ENCODE measurements at places on chromosomes 6 and 20.

- DNase-seq = no peak
Measured at GRCh38 chr6:46796848-46797580, 3.8 kb downstream of the MEP1A start.

DNA sequence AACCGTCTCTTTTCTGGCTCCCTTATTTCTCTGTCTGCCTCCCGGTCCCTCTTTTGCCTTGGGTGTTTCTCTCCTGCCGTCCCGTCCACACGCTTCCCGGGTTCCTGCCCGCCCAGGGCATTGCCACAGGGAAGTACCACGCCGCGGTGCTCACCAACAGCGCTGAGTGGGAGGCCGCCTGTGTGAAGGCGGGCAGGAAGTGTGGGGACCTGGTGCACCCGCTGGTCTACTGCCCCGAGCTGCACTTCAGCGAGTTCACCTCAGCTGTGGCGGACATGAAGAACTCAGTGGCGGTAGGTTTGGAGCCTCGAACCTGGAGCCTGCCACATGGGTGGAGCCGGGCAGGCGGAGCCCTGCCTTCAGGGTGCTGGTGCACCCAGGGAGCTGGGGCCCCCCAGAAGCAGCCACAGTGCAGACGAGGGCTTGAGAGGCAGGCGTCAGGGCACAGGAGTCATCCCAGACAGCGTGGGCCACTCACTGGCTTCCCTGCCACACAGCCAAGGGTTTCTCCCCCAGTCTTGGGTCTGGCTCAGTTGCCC is 21.3 kb downstream of the NPEPL1 start:
- DNase-seq = no peak

DNA sequence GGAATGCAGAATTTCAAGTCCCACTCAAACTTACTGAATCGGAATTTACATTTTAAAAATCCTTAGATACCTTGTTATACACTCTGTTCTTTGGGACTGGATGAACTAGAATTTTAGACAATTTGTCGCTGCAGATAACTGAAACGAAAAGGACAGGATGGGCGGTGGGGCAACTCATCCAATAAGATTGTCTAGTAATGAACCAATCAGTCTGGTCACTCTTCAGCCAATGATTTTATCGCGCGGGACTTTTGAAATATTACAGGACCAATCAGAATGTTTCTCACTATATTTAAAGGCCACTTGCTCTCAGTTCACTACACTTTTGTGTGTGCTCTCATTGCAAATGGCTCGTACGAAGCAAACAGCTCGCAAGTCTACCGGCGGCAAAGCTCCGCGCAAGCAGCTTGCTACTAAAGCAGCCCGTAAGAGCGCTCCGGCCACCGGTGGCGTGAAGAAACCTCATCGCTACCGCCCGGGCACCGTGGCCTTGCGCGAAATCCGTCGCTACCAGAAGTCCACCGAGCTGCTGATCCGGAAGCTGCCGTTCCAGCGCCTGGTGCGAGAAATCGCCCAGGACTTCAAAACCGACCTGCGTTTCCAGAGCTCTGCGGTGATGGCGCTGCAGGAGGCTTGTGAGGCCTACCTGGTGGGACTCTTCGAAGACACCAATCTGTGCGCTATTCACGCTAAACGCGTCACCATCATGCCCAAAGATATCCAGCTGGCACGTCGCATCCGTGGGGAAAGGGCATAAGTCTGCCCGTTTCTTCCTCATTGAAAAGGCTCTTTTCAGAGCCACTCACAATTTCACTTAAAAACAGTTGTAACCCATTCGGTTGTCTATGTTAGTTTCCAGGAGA is 41.9 kb upstream of the HFE start:
- DNase-seq = peak; percentile 72

DNA sequence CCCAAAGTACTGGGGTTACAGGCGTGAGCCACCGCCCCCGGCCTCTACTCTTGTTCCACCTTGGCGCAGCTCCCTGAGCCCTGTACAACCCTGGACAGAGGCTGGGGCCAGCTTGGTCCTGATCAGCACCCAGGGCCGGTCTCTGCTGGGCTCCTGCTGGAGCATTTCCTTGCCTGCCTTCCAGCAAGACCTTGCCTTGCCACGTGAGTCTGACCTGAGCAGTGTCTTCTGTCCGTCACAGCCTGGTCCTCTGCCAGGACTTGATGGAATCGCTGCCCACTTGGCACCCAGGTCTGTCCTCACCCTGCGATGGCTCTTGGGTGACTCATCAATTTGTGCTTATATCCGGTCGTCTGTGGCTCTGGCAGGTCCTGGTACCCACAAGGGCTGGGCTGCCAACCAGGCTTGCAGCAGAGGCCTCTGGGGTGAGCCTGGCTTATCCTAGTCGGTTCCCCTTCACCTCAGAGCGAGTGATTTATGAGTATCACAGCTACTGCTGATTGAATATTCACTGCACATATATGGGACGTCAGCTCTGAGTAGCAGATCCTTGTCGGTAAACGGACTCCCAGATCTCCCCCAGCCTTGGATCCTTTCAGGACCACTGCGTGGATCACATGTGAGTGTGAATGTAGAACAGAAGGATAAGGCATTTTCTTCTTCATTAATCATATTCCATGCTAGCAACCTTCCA is 10.1 kb upstream of the SULF2 start:
- DNase-seq = no peak

GRCh38 chr6:159399751-159400221 is 230.6 kb downstream of the FNDC1 start:
- no peak for DNase-seq
